T-helper 9 cell (primary cell): ENCODE measurements at places on chromosomes 3 and 15.

DNA sequence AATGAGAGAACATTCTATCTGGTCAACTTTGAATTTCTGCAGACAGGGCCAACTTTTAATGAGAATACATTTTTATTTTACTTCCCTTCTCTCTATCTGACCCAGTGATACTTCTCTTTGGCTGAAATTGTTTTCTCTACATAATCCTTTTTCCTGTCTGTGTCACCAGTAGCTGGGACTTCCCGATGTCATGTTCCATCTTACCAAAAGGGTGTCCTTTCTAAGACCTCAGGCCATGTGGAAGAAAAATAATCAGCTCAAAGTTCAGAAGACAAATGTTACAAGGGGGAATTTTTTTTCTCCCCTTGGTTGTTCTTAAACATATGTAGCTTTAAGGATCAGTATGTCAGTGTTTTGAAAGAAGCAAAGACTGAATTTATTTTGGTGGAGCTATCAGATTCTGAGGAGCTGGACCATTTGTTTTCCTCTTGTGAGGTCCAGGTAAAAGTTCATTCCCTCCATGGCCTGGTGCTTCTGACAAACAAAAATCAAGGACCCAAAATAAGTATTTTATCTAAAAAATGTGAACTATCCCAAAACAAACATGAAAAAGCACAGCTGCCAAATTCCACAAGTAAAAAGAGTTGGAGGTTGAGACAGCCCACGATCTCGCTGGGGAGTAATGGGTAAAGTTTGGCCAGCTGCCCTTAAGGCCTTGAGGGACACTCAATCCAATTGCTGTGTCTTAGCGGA is 859.4 kb upstream of the NR2F2 start:
- no peak for DNase-seq

DNA sequence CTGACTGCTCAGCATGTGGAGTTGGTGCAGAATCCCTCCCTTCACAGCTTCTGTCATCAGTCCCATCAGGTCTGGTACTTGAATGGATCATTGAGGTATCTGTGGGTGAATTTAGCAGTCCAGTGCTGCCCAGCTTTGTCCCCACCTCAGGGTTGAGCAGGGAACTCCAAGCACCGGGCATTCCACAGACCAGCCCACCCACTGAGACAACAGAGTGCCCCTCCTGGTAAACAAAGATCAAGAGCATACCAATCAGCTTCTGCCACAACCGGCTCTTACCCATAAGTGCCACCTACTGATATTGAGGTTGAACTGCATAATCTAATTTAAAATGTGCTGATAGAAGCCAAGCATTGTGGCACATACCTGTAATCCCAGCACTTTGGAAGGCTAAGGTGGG is 57.1 kb upstream of the FXR1 start:
- no peak for DNase-seq

- DNase-seq: no peak
These were observed 16.2 kb downstream of the PLCL2 start for GRCh38 chr3:16900779-16901440.

DNA sequence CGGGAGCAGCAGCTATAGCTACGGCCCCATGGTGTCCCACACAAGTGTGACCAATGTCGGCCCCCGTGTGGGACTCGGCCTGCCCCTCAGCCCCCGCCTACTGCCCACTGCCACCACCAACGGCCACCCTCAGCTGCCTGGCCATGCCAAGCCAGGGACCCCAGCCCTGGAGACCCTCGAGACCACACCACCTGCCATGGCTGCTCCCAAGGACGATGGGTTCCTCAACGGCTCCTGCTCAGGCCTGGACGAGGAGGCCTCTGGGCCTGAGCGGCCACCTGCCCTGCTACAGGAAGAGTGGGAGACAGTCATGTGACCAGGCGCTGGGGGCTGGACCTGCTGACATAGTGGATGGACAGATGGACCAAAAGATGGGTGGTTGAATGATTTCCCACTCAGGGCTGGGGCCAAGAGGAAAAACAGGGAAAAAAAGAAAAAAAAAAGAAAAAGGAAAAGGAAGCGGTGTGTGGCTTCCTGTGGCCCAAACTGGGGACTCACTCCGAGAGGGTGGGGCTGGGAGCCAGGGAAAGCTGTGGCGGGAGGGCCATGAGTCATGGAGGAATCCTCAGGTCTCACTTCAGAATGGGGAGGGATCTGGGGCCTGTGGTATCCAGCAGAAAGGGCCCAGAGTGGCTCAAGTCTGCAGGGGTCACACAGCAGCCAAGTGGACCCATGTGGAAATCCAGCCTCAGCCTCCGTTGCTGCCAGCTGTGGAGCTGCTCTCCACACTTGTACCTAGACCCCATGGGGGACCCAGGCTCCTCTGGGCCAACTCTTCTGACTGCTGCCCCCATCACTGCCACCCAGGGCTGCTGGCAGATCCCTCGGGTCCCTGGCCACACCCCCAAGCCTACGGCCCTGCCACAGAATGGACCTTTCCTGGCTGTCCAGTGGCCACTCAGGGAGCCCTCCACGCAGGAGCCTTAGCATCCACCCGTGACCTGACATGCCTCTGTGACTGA is 26.1 kb downstream of the PTH1R start:
- no peak for DNase-seq

DNA sequence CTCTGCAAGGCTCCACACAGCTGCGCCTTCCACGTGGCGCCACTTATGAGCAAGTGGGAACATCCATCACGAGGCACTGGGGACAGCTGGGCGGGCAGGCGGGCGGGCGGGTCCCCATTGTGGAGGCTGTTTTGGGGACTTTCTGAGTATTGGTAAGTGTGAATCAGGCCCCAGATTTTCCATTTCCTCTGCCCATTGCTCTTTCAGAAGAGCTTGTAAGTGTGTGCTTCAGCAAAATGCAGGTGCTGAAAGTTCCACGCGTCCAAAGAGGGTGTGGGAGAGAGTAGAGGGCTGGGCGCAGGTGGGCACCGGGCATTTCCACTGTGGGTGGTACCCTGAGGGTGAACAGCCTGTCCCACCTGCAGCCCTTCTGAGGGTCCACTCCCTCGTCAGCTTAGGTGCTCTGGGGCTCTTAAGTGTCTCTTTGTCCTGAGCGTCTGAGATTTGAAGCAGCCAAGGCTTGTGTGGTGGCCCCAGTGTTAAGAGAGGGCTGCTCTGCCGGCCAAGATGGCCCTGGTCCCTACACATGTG is 177.1 kb downstream of the RPLP1 start:
- no peak for DNase-seq
